Activated CD4-positive, alpha-beta T cell treated with anti-CD3 and anti-CD28 coated beads, Interleukin-2, amount 10 ng/mL, durations not matched to agents 24 days and 14 days (primary cell): ENCODE measurements at places on chromosomes 2 and 18. TPM values are rescaled to one million over a fixed set of nuclear protein-coding genes. Genes with fewer than 3 reads are reported as not detected.

FN1 gene
- 1.0 and 1.6 TPM in 2 replicates for total RNA-seq

DNA sequence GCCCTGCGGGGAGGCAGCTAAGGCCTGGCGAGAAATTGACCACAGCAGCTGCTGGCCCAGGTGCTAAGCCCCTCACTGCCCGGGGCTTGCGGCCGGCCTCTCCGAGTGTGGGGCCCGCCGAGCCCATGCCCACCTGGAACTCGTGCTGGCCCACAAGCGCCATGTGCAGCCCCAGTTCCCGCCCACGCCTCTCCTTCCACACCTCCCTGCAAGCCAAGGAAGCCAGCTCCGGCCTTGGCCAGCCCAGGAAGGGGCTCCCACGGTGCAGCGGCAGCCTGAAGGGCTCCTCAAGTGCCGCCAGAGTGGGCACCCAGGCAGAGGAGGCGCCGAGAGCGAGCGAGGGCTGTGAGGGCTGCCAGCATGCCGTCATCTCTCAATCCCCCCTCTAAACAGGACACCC is 304.6 kb upstream of the FAM98A start:
- no peak for DNase-seq
- H3K27ac ChIP-seq = no peak overlapping the region
- H3K36me3 ChIP-seq = no peaks in the 10 kb centered on the region
- H3K4me3 ChIP-seq = no peak overlapping the region

SRSF7 gene
- 415 and 419 TPM in 2 replicates for total RNA-seq

GRCh38 chr18:70454704-70455322 is 166.0 kb downstream of the SOCS6 start:
- no peaks in the 10 kb centered on the region for H3K27me3 ChIP-seq
- no peaks in the 10 kb centered on the region for H3K36me3 ChIP-seq
- H3K4me1 ChIP-seq = peaks cover 2% of the 10 kb centered on the region
- H3K4me3 ChIP-seq = no peak overlapping the region

COLEC11 gene
- 0.47 and 0.49 TPM in 2 replicates for total RNA-seq

TRPM8 gene
- not detected in 2 replicates for total RNA-seq

DNA sequence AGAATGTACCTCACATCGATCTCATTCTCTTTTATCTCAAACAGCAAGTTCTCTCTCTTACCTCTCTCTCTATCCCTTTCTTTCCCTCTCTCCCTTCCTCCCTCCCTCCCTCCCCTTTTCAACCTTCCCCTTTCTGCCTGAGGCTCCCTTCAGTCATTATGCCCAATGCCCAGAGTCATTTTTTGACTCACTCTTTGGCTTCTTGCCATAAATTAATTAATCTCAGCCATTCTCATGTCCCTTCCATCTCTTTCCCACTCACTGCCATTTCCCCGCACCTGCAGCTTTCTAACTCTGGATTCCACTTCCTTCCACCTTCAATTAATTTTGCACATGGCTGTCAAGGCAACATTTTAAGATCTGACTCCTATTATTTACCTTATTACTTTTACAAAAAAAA is 60.1 kb downstream of the EVA1A start:
- H3K27me3 ChIP-seq = peaks cover 6% of the 10 kb centered on the region
- DNase-seq = no peak
- H3K4me1 ChIP-seq = no peaks in the 10 kb centered on the region
- no peak overlapping the region for H3K4me3 ChIP-seq

DNA sequence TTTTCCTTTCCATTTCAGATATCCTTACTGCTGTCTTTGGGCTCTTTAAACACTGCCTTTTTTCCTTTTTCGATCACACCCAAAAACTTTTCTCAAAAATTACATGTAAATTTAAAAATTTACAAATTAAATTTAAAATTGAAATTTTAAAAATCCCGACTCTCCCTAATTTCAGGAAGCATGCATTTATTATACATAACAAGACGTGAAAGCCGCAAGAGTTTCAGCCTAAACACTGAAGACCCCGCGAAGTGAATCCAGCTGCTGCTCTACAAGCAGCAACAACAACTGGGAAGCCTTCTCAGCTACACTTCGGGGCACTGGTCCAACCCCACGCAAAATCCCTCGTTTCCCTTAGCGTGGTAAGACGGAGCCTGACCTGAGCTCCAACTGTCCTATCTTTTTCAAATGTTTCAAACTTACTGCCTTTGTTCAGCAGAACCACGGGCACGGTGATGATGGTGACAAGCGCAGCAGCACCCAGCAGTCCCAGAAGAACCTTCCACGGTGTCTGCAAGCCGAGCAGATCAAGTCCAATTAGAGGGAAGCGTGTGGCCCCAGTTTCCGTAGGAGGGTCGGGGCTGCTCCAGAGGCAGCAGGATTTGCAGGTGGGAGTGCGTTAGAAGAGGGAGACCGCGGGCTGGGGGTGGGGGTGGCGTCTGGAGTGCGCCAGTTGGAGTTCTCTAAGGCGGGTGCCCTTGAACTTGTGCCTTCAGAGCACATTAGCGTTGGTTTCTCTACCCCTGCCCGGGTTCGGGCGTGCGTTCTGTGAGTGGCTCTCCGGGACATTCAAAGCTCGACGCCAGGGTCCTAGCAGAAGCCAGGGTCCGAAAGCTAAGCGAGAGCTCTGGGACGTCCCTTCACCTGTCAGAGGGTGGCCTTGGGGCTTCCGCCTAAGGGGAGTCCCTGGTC is 783 bp downstream of the DPP4 start:
- peak overlapping the region; percentile 96 for H3K27ac ChIP-seq
- peak; percentile 79 for DNase-seq
- peak overlapping the region; percentile 95 for H3K4me3 ChIP-seq
- peaks cover 52% of the 10 kb centered on the region for H3K4me1 ChIP-seq
- no peaks in the 10 kb centered on the region for H3K27me3 ChIP-seq

DNA sequence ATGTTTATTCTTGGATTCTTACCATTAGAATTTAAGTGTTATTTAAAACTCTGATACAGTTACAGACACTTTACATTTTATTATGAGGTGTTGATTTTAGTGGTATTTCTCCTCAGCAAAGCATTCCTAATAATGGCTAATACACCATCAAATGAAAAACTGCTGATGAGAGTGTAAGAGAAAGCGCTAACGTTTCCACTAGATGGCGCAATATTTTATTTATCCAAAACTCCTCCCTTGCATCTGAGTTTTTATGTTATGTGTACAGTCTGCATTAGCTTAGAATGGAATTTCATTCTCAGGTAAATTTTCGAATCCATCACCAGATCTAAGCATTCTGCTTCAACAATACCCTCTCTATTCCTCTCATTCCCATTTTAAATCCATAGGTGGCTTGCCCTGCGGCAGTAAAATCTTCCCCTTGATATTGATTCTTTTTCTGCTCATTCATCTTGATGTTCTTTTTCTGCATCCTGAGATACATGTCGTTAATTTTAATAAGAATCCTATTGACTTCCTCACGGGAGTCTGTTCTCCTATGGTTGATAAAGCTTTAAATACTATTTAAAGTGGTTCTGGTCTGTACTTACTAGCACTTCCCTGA is 53.9 kb downstream of the PRKRA start:
- H3K4me1 ChIP-seq = peaks cover 5% of the 10 kb centered on the region
- H3K27ac ChIP-seq = no peak overlapping the region
- no peaks in the 10 kb centered on the region for H3K36me3 ChIP-seq

SKOR2 gene
- not detected in 2 replicates for total RNA-seq
